ENCODE measurements at places on chromosomes 5 and 9.

- no peak for DNase-seq
Measured at GRCh38 chr9:13395156-13395555, 115.7 kb upstream of the MPDZ start.

- DNase-seq = no peak
Measured at GRCh38 chr5:43947935-43948334, 345.0 kb downstream of the NNT start.

GRCh38 chr9:88060746-88061145, 77.5 kb downstream of the SPATA31C2 start:
- DNase-seq = no peak

GRCh38 chr9:76390656-76391055, 3.6 kb downstream of the RFK start:
- DNase-seq = no peak

Measured in colonic mucosa (tissue), 4 donors.